ENCODE measurements at places on chromosomes 7 and 10. TPM values are rescaled to one million over a fixed set of nuclear protein-coding genes. Genes with fewer than 3 reads are reported as not detected.

GRCh38 chr10:76456197-76456596 lies 1024.8 kb downstream of the LRMDA start:
- DNase-seq, result no peak

GRCh38 chr10:131871673-131872005 lies 29.2 kb upstream of the PPP2R2D start:
- no peak for DNase-seq

DNA sequence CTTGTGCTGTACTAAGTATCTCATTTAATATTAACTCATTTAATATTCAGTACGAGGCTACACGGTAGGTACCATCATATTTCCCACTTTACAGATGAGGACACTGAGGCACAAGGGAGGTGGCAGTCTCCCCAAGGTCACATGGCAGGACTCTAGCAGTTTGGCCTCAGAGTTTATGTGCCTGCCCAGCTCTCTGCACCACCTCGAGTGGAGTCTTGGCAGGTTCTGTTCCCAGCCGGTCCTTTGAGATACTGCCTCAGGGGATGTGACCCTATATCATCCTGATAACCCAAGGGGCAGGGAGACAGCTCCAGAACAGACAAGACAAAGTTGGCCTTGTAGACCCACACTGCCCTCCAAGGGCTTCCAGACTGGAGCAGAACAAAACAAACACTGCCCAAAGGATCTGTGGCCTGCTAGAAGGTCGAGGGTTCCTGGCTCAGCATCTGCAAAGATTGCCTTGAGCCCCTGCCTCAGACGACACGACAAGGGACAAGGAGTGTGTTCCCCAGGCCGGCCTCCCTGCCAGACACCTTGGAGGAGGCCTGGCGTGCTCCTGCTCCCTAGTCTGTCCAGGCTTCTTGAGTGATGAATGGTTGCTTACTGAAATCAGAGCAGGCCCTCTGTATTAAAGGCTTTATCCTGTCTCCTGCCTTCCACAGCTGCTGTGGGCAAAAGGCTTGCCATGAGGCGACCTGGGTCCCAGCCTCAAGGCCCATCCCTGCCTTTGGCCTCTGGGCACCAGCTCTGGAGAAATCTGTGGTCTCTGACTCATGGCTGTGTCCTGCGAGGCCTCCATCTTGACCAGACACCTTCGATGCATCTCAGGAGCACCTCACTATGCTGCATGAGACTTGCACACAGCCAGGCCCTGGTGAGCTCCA lies 3.9 kb upstream of the PWWP2B start:
- DNase-seq, result no peak

GRCh38 chr10:34812771-34813170 lies 2.3 kb downstream of the PARD3 start:
- DNase-seq, result no peak

The PRR15 gene
- 14.0 TPM for total RNA-seq
